CD4-positive, CD25-positive, alpha-beta regulatory T cell (primary cell): ENCODE measurements at places on chromosomes 1 and 21. TPM values are rescaled to one million over a fixed set of nuclear protein-coding genes. Genes with fewer than 3 reads are reported as not detected.

The TMEM50B gene
- 63.0 TPM for polyA plus RNA-seq

The NBPF12 gene
- 2.0 TPM for polyA plus RNA-seq

The ALPL gene
- not detected for polyA plus RNA-seq

The TESK2 gene
- polyA plus RNA-seq, result 3.6 TPM

The GJA9 gene
- not detected for polyA plus RNA-seq

The B3GALT2 gene
- polyA plus RNA-seq, result 1.2 TPM

The SRGAP2 gene
- polyA plus RNA-seq, result 17.8 TPM

The CNIH3 gene
- polyA plus RNA-seq, result 2.5 TPM

The ERICH3 gene
- polyA plus RNA-seq, result not detected

The AMPD2 gene
- 23.3 TPM for polyA plus RNA-seq

The TSPAN2 gene
- 1.1 TPM for polyA plus RNA-seq

The LORICRIN gene
- polyA plus RNA-seq, result not detected

The GPR161 gene
- not detected for polyA plus RNA-seq

The E2F2 gene
- 3.5 TPM for polyA plus RNA-seq

The PWP2 gene
- 0.96 TPM for polyA plus RNA-seq

The RGSL1 gene
- polyA plus RNA-seq, result not detected

The C1orf94 gene
- polyA plus RNA-seq, result not detected

The S1PR1 gene
- 155 TPM for polyA plus RNA-seq

The PTGFRN gene
- polyA plus RNA-seq, result not detected

The CD48 gene
- polyA plus RNA-seq, result 269 TPM

The C21orf58 gene
- 0.77 TPM for polyA plus RNA-seq

The LCE2C gene
- polyA plus RNA-seq, result not detected

The GNAT2 gene
- not detected for polyA plus RNA-seq

The F13B gene
- polyA plus RNA-seq, result not detected

The SLC35E2B gene
- 31.7 TPM for polyA plus RNA-seq

The BCAR3 gene
- polyA plus RNA-seq, result 0.44 TPM

The MFSD2A gene
- not detected for polyA plus RNA-seq

The VN1R5 gene
- polyA plus RNA-seq, result not detected

The USH2A gene
- not detected for polyA plus RNA-seq
